ENCODE measurements at places on chromosomes 2 and 18. TPM values are rescaled to one million over a fixed set of nuclear protein-coding genes. Genes with fewer than 3 reads are reported as not detected.

Gene RNF181
- total RNA-seq: 109 TPM

GRCh38 chr2:53450923-53451322, 316.7 kb upstream of the CHAC2 start:
- DNase-seq: no peak

Gene STK17B
- total RNA-seq: 7.9 TPM

GRCh38 chr18:69528435-69528834, 127.7 kb downstream of the DOK6 start:
- DNase-seq: no peak

Gene SERPINB10
- 0.47 TPM for total RNA-seq

- DNase-seq: no peak
Measured at GRCh38 chr2:79981316-79981715, 323.2 kb downstream of the LRRTM1 start.

- no peak for DNase-seq
Measured at GRCh38 chr18:76405681-76406356, 89.2 kb downstream of the ZNF516 start.

GRCh38 chr2:145751629-145752028, 1231.7 kb upstream of the ZEB2 start:
- no peak for DNase-seq

DNA sequence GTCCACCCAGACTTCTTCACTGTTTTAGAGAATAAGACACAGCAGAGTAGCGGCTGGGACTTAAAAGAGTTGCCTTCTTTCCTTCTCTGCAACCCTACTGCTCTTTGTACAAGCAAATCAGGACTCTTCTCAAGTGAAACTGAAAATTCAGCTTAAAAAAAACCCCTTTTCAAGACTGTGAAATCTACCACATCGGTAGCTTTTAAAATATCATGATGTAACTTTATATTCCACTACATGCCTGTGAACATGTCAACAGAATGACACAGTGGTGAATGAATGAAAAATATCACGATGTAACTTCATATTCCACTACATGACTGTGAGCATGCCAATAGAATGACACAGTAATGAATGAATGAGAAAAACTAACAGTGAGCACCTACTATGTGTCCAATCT, 53.4 kb downstream of the TCF4 start:
- no peak for DNase-seq

DNA sequence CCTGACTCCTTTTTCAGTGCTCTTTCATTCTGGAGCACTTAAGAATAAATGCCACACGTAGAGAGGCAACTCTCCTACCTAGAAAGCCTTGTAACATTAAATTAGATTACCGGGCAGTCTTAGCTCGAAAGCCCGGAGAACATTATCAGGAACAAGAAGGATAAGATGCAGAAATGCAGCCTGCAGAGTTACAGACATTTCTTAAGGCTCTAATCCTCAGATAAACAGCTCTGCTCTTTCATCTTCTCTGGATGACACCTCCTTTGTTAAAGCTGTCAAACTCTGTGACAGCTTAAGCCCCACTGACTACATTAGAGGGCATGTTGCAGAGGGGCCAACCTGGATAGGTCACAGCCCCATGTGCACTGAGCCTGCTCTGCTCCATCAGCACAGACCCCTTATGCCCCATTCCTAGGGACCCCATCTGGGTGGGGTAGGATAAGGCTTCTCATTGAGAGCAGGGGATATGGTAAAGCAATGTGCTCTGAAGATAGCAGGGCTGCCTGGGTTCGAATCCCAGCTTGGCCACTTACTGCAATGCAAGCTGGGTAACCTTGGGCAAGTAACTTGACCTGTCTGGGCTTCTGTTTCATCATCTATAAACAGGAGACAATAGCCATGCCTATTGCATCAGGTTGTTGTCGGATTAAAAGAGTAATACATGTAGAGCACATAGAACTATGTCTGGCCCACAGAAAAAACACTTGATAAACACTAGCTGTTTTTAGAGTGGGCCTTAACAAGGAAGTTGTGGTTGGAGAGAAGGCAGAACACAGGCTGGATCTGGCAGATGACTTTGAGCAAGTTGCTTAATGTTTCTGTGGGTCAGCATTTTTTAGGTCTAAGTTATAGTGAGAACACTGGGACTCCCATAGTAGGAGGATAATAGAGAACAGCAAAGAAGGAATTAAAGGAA, 111.4 kb downstream of the THNSL2 start:
- DNase-seq: no peak

GRCh38 chr2:129379411-129379810, 600.1 kb upstream of the RAB6C start:
- DNase-seq: no peak

DNA sequence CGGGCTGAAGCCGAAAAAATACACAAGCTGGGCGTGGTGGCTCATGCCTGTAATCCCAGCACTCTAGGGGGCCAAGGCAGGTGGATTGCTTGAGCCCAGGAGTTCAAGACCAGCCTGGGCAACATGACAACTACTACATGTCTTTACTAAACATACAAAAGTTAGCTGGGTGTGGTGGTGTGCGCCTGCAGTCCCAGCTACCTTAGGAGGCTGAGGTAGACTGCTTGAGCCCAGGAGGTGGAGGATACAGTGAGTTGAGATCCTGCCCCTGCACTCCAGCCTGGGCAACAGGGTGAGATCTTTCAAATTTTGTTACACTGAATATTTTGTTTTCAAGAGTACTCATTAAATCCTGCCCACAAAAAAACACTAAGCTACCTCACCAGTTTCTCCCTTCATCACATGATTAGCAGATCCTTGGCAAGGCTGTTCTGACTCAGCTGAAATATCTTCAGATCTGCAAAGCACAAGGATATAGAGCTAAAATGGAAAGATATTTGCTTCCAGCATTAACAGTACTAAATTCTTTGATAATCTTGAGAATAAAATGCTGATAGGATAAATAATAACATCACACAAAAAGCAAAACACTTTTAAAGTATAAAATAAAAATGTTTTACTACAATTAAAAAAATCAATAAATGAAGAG, 28.2 kb upstream of the MCM6 start:
- no peak for DNase-seq

DNA sequence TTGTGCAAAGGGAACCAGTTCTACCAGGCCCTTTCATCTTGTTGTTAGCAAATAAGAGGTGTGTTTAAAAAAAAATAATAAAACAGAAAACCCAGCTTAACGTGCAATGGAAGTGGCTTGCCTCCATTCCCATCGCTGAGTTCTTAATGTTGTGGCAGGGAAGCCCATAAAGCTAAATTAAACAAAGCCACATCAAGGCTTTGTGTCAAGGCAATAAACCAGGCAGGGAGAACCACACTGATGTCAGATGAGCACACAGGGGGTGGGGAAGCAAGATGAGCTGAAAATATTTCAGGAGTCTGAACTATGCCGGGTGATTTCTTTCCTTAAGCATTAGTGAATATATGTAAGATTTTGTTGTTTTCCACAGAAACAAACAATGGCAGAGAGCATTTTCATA, 73.5 kb downstream of the PHLPP1 start:
- DNase-seq: no peak

Gene PPP1R1C
- 5.4 TPM for total RNA-seq

- no peak for DNase-seq
Measured at GRCh38 chr2:62151306-62151638, 44.6 kb upstream of the B3GNT2 start.

GRCh38 chr2:118689874-118690273, 157.6 kb downstream of the EN1 start:
- peak; percentile 16 for DNase-seq

DNA sequence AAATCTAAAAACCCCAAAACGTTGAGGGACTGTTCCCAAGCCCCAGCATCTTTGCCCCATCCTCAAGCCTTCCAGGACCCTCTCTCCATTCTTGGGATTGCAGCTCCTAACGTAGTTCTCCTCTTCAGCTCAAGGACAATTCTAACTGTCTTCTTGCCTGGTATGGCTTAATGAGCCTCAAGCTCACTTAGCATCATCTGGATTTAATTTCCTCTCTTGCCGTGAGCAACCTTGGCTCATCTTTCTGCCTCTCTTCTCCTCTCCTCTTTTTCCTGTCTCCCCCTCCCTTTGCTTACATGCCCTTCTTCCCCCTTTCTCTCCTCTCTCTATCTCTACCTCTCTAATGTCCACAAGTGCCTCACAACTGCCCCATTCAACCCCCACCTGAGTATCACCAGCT, 44.2 kb downstream of the TACR1 start:
- no peak for DNase-seq

Gene GNAL
- total RNA-seq: 4.4 TPM

Gene ZEB2
- 91.7 TPM for total RNA-seq

DNA sequence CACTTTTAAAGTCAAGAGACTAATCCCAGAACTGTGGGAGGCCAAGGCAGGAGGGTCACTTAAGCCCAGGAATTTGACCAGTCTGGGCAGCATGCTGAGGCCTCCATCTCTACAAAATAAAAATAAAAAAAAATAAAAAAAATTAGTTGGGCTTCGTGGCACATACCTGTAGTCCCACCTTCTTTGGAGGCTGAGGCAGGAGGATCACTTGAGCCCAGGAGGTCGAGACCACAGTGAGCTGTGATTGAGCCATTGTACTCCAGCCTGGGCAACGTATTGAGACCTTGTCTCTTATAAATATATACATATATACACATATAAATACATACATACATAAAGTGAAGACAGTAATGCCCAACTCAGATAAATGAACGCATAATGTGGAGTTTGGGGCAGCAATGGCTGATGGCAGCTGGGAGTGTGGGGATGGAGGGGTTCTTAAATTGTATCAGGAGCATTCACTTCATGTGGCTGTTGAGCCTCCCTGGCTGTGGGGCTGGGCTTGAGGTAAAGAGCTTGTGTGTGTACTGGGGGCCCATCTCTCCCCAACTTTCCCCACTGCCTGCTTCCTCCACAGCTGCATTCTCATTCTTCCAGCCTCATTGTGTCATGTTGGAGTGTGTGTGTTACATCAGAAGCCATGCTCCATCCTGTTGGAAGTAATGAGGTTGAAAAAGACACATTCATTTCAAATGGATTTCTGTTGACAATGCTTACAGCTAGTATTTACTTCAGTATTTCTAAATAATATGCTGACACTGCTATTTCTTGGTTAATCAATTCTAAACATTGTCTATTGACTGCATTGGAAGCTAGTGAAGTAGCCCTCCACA, 96.5 kb upstream of the HS6ST1 start:
- no peak for DNase-seq

DNA sequence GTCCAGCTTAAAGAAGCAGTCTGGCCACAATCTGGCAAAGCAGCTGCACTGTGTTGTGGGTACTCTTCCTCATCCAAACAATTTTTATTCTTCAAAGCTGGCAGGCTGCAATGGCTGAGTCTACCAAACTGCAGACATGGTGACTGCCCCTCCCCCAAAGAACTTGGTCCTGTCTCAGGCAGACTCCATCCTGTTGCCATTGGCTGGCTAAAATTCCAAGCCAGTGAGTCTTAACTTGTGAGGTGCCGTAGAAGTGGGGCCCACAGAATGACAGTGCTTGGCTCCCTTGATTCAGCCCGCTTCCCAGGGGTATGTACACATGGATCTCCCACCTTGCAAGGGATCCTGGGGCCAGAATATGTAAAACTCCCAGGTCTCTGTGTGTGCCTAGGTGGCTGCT, 14.5 kb upstream of the NXPH2 start:
- DNase-seq: no peak

DNA sequence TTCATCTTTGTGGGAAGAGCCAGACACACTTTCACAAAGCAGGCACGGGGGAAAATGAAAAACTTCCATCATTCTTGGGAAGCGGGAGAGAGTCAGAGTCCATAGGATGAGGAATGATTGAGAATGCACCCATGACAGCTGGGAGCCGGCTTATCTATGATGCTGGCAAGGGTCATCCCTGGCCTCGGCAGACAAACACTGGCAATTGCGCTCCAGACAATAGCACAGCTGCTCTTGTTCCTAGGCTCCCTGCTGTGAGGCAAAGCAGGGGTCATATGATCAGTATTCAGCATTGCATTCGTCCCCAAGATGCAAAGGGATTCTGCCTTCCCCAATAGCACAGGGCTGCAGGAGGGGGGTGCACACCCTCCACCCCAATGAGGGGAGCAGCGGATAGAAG, 33.0 kb downstream of the CYRIA start:
- DNase-seq: no peak

DNA sequence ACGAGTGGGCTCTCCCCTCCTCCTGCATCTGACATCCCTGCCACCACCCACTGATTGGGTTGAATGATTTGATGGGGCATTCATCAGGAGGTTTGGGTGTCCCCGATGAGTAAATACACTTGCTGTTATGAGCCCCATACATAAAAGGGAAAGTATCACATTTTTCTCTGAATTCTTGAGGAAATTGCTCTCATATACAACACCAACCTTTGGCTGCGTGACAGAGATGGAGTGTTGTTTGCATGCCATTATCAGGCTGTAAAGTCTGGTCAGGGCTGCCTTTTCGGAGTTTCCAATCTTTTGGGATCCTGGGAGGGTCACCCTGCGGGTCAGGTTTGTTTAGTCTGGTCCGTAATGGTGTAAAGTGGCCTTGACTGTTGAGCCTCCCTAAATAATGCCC, 227.9 kb upstream of the SPRED2 start:
- no peak for DNase-seq

DNA sequence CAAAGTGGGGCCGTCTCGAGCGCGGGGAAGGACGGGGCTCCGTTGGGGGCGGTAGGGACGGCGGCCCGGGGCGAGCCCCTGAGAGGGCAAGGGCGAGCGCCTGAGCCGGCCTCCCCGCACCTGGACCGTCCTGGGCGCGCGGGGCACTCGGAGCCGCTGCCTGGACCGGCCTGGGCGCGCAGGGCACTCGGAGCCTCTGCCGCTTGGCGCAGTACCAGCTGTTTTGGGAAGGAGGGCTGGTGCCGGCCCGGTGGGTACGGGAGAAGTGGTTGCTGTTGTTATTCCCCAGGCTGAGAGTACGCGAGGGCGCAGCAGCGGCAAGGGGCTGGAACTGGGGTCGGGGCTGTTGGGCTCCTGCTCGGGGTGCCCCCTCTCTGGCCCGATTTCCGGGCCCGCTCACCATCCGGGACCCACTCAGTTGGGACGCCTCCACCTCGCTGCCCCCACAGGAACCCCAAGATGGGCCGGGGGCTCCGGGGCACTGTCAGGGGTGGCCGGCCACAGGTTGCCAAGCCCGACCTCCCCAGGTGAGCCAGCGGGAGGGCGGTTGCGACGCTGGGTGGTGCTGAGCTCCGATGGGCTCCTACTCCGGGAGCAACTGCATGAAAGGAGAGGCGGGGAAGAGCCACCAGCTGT, 579 bp downstream of the ARHGEF4 start:
- no peak for DNase-seq

- no peak for DNase-seq
Measured at GRCh38 chr2:103669531-103669930, 907.7 kb downstream of the TMEM182 start.

DNA sequence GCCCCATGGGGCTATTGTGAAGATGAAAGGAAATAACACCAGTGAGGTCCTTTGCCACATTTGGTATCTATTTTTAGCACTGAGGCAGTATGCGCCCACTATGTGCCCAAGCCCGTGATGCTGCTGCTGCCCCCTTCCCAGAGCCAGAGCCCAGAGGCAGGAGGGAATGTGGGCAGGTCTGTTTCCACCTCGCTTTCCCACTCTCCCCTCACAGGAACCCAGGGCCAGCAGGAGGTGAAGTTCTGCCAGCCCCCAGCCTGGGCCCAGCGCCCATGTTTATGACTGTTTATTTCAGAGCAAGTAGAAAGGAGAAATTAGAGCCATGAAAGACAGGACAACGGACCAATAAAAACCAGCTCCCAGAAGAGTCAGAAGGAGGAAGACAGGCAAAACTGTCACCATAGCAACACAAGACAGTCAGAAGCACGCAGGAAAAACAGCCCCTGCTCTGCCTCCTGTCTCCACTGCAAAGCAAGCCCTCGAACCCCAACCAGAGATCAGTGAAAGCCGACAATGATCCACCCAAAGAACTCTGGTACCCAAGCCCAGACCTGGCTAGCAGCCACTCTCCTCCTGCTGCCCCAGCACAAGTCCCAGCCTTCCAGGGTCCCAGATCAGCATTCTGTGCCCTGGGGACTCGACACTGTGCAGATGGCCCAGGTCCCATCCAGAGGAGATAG, 1.4 kb downstream of the CYRIA start:
- no peak for DNase-seq

Gene GLI2
- 3.5 TPM for total RNA-seq

Measured in right atrium auricular region (tissue), 2 donors.